ENCODE measurements at places on chromosomes 7 and 10.

DNA sequence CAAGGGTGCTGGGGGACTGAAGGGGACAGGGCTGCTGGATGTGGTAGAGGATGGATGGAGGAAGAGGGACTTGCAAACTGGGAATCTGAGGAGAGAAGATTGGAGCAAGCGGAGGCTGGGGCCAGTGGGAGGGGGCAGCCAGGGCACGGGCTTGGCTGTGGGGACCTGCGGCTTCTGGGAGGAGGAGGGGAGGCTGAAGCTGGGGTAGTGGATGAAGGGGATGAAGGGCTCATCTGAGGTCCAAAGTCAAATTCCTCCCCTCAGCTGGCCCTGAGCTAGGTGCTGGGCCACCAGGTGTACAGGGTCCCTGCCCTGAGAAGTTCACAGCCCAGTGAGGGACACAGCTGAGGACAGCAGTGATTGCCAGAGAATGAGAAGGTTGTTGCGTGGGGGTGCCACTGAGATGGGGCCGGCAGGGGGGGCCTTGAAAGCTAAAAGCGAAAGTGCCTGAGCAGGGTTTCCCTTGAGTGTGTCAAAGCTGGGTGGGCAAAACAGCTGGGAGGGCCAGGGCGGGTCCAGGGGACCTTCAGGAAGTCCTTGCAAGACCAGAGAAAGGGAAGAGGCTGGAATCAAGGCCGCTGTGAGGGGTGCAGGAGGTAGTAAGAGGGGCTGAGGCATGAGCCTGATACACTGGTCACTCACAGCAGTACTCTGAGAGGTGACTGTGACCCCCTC is 75.2 kb downstream of the MYL10 start:
- DNase-seq = no peak

- DNase-seq = no peak
Measured at GRCh38 chr7:105309235-105310169, 79.2 kb downstream of the SRPK2 start.

DNA sequence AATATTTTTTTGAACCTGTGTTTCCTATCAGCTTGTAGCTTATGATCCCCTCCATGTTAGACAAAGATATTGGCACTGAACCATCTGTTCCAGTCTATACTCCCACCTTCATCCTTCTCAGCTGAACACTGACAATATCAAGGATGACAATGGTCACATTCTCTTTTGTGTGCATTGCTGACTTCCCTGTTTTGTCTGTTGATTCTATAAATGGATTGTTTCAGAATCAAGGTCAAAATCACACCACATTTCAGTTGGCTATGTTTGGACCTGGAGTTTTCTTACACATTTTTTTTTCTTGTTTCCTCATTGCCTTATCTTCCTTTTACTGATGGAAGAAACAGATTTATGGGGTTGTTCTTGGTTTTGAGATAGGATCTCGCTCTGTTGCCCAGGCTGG is 11.3 kb upstream of the SMURF1 start:
- DNase-seq = no peak

DNA sequence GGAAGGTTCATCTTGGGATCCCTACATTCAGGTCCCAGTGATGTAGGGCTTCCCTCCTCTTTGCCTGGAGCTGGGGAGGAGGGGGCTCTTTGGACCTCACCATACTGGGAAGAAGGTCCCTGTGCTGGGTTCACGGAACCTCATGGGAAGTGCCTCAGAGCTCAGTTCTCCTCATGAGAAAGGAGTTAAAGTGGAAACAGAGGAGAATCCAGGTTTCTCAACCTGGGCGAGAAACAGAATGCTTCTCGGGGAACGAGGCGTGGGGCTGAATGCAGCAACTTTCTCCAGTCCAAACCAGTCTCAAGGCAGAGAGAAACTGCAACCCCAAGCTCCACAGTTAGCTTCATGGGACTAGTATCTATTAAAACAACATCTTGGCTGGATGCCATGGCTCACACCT is 382.7 kb upstream of the FOXK1 start:
- DNase-seq = no peak

DNA sequence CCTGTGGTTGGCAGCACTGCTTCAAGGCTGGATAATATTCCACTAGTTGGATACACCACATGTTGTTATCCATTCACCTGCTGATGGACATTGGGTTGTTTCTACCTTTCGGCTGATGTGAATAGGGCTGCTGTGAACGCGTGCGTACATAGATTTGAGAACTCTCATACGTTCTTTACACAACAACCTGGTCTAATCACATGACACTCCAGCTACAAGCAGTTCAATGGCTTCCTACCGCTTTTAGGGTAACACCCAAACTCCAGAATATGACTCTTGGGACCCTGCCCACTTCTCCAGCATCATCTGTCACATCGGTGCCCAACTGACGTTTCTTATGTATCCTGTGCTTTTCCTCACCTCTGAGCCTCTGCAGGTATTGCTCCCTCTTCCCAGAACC is 114.6 kb downstream of the ABLIM1 start:
- no peak for DNase-seq

DNA sequence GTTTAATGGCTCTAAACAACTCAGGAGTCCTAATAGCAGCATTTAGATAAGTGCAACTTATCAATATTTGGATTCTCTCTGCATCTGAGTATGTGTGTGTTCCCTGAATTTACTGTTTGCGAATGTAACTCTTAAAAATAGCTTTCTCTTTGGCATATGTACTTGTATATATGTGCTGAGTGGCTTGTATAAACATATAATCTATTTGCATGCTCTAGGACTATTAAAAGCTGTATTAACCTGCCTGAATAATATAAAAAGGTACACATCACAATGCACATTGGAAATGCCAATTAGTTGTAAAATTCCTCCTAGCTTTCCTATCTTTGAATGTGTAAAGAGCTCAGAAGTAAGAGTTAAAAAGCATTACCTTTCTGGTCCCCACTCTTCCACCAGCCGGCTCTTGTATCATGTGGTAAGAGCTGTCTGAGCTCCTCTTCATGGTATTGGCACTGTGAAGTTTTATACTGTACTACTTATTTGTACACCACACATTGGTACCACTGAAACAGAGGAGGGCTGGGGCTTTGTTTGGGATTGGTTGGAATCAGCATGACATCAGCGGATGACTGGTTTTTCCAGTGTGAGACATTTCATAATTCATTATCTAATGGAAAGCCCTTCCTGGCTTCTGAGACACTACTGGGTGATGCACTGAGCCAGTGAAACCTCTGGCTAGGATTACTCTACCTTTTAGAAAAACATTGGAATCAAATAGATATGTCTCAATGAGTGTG is at the start of gene INHBA:
INHBA (minus strand) TSS at position 456 of the 737 bp plus-strand sequence. CDS start 2,716 bp downstream, outside the sequence.
- DNase-seq = no peak

DNA sequence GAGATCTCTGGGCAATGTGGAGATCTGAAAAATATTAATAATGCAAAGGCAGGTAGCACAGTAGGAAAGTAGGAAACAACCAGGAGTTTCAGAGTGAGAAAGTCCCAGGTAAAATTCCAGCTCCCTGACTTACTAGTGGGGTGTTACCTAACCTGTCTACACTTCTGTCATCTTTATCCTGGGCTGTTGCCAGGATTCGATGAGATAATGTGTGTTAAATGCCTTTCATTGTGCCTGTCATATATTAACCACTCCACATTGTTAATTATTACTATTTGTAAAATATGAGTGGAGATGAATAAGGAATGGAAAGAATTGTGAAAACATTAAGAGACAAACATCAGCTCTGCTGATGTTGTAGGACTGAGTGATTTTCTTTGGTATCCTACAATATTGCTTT is 50.0 kb upstream of the FRMD4A start:
- DNase-seq = no peak

- DNase-seq = no peak
Measured at GRCh38 chr7:43873300-43873699, 4.0 kb upstream of the MRPS24 start.

GRCh38 chr7:123432601-123433000 is 101.8 kb downstream of the IQUB start:
- no peak for DNase-seq

GRCh38 chr7:2872296-2872874 is 28.3 kb upstream of the GNA12 start:
- no peak for DNase-seq

DNA sequence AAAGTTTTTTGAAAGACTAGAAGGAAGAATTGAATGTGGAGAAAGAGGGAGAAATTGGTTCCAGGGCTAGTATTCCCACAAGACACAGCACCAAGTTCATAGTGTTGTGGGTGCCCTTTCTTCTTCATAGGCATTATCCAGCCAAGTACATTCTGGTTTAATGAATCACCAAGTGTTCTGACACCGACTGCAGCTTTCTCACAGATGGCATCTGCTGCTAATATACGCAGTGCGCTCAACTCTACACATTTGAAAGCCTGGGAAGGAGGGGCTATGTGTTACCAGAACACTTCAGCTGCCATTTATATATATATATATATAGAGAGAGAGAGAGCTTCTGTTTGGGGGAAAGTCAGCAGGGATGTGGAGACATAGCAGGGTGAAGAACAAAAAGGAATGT is 1168.4 kb downstream of the GATA3 start:
- no peak for DNase-seq

DNA sequence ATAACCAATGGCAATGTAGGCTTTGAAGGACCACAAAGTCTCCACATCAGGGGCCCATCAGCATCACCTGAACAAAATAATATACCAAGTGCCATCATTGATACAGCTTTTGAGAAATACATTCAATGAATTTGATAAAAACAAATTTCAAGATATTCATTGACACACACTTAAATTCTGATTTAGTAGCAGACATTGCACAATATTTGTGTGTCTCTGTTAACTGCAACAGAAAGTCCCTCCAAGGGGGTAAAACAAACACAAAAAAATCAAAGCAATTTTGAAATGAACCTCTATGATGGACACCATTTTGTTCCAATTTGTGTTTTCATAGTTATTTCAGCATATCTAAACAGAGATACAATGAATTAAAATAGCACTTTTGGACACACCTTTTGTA is 86.8 kb upstream of the RSU1 start:
- DNase-seq = no peak

DNA sequence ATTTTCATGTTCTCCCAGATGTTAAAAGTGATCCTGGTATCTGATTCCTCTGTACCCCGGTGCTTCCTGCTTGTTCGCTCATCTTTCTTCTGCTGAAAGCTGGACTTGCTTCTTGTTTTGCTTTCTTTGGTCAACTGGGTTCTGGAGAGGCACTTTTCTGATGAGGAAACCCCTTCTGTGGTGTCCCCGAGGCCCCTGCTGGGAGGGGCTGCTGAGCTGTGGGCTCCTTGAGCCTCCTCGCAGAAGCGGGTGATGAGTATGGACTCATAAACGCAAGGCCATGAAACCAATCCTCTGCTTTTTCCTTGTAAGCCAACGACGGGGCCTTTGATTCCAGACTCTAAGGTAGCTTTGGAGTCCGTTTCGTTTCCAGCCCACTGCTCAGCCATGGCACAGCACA is 7.8 kb downstream of the WIPI2 start:
- DNase-seq = no peak

GRCh38 chr10:84510121-84510520 is 181.7 kb downstream of the CCSER2 start:
- DNase-seq = no peak

DNA sequence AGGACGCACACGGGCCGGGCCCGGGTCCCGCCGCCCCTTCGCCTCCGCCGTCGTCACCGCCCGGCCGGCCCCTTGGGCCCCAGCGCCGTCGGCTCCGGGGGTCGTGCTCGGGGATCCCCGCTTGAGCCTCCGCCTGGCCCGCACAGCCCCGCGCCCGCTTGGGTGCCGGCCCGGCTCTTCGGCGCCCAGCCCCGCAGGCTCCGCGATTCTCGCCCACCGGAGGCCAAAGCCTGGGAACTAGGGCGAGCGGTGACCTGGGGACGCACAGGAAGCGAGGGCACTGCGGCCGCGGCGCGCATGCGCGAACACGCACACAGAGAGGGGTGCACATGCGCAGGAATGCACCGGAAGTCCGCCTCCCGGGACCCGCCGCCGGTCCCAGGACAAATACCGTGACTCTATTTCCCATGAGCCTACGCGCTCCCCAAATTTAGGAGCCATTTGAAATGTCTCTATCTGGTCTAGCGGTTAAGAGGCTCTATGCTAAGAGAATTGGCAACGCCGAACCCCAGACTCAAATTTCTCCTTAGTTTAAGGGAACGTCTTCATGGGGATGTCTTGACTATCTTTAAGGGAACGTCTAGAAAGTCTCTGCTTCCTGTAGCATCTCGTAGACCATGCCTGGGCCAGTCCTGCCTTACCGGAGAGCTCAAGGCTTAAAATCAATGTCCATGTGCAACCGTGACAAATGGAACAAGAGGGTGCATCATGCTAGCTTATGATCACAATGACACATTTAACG is at the start of gene ZNF12:
ZNF12 (minus strand) TSS at position 282 of the 742 bp plus-strand sequence. CDS start 1,774 bp downstream, outside the sequence.
- peak; percentile 84 for DNase-seq

DNA sequence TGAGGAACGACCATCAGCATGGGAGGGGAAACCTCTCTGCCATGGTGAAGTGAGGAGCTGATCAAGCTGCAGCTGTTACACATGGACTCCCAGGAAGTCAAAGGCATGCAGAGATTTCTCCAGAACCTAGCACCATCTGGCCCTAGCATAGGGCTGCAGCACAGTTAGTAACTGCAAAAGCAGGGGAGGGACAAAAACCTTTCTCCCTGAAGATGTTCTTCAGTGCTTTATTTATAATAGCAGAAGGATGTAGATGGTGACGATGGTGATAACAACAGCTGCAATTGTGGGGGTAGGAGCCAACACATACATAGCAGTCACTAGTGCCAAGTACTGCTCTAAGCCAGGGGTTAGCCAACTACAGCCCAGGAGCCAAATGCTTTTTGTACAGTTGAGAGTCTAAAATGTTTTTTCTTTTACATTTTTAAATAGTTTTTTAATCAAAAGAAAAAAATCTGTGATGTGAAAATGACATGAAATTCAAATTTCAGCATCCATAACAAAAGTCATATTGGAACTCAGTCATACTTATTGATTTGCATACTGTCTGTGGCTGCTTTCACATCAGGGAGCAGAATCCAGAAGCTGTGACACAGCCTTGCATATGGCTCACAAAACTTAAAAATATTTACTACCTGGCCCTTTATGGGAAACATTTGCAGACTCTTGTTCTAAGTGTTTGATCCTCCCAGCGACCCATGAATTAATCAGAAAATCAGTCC is 299.5 kb downstream of the ELMO1 start:
- no peak for DNase-seq

DNA sequence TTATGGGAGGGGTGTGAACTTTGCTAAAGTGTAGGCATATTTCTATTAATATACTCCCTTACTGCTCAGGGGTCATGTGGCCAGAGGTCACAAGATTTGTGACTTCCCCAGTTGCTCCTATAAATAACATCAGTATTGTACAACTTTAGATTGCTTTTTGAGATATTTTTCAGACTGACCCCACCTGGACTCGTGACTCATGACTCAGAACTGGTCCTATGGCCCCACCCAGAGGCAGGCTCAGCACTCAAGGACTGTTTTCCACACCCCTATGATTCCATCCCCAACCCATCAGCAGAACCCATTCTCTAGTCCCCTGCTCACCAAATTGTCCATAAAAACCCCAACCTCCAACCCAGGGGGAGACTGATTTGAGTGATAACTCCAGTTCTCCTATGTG is 2.7 kb upstream of the CUL2 start:
- no peak for DNase-seq

- DNase-seq = no peak
Measured at GRCh38 chr10:106795619-106796018, 368.9 kb downstream of the SORCS1 start.

DNA sequence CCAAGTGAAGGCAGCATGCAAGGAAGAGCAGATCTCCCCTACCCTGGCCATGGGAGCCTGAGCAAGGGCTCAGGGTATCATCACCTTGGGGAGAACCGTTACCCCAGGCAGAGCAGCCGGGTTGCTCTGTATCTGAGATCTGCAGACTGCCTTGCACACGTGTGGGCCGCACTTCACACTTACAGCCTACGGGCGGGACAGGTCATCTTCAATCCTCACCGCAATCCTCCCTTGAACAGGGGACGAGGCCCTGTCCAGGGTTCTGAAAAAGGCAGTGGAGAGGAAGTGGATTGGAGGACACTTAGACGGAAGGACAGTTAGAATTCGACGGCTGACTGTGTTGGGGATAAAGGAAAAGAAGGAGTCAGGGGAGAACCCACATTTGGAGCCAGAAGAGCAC is 51.4 kb downstream of the NPS start:
- no peak for DNase-seq

Measured in activated CD8-positive, alpha-beta memory T cell treated with anti-CD3 and anti-CD28 coated beads for 48 hours (primary cell).